ENCODE measurements at places on chromosomes 7 and 10.

DNA sequence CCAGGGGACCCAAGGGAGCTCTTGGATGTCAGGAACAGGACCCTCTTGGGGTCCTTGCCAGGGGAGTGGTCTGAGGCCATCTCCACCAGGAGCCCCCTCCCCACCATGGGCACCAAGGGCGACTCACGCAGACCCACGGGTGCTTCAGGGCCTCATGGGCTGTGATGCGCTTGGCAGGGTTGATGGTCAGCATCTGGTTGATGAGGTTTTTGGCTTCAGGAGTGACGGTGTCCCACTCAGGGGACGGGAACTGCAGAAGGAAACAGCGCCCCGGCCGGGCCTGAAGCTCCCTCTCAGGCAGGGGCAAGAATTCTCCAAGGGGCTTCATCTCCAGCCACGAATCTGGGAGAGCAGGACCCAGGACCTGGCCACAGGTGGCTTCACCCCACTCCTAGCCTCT is 41.3 kb downstream of the YKT6 start:
- DNase-seq = no peak

- no peak for DNase-seq
Measured at GRCh38 chr10:84540022-84540616, 211.7 kb downstream of the CCSER2 start.

DNA sequence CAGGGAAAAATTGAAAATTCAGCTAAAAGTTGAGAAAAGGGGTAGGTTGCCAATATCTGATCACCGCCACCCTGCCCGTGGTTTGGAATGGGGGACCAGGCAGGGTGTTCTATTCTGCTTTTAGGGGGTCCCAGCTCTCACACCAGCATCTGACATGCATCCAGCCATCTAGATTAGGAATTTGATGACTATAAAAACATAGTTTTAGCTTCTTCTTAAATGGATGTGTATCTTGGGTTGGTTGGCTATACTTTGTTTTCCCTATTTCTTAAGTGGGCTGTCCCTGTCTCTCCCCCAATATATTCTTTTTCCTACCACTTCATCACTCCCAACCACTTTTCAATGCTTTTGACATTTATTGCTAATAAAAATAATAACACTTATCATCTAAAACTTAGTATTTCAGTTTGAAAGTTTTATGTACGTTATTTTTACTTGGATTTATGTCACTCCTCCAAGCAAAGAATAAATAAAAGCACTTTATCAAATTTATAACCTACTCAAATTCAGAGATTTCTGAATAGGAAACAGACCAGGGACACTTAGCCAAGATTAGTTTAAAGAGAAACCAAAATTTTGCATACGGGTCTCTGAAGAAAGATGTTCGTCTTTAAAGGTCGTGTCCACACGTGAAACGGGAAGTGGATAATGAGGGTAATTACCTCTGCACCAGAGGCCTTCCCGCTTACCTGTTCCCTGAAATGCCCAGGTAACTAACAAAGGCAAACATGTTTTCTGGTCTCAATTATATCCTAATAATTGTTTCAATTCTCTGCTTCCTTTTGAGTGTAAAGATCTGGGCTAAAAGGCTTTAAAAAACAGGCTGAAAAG is 233.2 kb upstream of the AUTS2 start:
- no peak for DNase-seq

DNA sequence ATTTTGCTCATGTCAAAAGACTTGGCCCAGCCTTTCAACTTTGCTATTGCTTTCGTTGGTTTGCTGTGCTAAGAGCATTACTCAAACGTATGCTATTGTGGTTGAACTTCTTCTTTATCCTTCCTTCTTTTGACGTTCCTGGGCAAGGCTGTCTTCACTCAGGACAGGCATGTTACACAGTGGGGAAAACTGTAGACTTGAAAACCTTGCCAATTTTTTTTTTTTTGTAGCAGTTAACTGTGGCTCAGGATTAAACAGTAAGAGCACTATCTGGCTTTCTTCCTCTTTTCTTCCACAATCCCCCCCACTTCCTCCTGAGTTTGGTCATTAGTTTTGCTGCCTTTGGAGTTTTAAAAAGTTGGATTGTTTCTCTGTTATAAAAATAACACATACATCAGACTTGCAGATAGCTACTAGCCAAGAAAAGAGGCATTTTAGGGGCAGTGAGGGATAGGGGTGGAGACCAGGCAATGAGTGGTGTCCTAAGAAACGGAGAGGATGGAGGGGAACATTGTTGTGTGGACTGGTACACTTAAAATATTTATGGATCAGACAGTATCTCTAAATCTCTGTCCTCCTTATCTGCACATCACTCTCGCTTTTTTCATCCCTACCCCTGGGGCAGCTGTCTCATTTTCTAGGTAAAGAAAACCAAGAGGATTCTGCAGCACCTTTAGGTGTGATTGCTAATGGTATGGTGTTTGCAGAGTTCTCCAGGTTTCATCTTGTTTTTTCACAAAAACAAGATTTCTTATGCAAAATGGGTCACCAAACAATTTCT is 181.7 kb downstream of the LRMDA start:
- DNase-seq = no peak

GRCh38 chr7:17120756-17121155 is 177.7 kb upstream of the AHR start:
- no peak for DNase-seq

- DNase-seq = no peak
Measured at GRCh38 chr10:5816170-5816569, 2.9 kb upstream of the GDI2 start.

DNA sequence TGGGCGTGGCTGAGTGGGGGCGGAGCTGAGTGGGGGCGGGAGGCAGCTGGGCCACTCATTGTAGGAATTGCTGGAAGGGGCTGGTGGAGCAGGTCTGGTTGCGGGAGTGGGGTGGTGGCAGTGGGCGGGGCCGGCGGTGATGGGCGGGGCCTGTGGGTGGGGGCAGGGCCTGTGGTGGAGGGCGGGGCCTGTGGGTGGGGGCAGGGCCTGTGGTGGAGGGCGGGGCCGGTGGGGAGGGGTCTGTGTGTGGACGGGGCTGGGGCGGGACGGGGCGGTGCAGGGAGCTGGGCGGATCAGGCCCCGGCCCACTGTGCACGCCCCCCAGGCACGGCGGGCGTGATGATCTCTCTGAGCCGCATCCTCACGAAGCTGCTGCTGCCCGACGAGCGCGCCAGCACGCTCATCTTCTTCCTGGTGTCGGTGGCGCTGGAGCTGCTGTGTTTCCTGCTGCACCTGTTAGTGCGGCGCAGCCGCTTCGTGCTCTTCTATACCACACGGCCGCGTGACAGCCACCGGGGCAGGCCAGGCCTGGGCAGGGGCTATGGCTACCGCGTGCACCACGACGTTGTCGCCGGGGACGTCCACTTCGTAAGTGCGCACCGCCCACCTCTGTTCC is 14.0 kb downstream of the SLC29A4 start:
- no peak for DNase-seq

- DNase-seq = no peak
Measured at GRCh38 chr10:131444862-131445461, 133.4 kb upstream of the TCERG1L start.

DNA sequence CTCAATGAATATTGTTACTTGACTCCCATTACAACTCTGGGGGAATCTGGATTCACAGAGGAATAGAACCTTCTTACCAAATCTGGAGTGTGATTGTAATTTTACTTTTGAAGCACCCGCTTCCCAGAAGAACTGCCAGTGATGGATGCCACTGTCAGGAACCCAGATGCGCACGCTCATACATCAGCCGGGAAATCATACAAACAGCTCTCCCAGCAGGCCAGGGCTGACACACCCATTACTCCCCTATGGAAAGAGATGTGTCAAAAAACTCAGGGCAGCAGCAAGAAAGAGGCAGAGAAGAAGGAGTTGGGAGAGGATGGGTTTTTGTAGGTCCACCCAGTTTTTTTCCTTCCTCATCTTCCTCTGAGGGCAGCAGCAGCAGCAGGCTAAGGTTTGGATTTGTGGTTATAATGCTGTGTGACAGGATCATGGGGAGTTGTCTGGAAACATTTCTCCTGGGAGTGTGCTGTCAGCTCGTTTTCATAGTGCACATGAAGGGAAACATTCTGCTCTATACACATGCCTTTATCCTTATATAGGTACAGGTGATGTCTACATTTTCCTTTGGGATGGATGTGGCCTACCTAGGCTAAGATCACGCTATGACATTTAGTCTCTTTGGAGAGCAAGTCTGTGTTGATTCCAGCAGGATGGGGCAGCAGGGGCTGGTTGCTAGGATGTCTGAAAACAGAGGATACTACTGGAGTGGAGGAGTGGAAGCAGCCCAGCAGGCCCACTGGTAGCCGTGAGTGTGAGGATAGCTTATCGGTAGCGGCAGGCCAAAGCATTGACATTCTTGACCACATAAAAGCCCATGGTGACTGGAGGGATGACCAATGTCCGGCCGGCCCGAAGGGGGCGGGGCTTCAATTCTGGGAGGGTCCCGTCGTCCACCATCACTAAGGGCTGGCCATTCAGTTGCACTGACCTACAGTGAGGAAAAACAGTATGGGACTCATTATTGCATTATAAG is 12.4 kb upstream of the HPS1 start:
- DNase-seq = no peak

- DNase-seq = no peak
Measured at GRCh38 chr10:95850791-95851190, 57.0 kb upstream of the CC2D2B start.

- no peak for DNase-seq
Measured at GRCh38 chr10:116469437-116469836, 41.8 kb downstream of the PNLIPRP3 start.

DNA sequence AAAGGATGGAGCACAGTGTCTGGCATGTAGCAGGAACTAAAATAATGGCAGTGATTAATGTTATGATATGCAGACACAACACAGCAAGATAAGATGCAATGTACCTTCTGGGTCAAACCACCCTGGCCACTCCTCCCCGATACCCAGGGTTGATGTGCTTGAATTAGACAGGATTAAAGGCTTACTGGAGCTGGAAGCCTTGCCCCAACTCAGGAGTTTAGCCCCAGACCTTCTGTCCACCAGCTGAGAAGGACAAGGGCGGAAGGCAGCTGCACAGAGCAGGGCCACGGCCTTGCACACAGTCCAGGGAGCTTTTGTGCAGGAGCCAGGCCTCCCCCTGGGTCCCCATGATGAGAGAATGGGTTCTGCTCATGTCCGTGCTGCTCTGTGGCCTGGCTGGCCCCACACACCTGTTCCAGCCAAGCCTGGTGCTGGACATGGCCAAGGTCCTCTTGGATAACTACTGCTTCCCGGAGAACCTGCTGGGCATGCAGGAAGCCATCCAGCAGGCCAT is at the start of gene RBP3:
Gene RBP3 (plus strand): TSS at position 226 of the 514 bp plus-strand sequence. CDS start 122 bp downstream, at position 348.
- DNase-seq = no peak

DNA sequence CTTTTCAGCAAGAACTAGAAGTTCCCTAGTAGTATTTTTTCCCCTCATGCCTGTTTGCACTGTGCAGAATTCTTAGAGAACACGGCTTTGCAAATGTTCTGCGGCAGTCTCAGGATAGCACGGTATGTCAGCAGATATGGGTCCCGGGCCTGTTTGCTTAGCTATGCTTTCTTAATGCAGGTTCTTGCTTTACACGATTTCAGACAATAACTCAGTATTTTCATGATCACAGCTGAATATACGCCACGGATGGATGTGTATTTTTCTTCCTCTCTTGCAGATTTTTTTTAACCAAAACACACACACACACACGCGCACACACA is 137.3 kb downstream of the HECW1 start:
- DNase-seq = no peak

DNA sequence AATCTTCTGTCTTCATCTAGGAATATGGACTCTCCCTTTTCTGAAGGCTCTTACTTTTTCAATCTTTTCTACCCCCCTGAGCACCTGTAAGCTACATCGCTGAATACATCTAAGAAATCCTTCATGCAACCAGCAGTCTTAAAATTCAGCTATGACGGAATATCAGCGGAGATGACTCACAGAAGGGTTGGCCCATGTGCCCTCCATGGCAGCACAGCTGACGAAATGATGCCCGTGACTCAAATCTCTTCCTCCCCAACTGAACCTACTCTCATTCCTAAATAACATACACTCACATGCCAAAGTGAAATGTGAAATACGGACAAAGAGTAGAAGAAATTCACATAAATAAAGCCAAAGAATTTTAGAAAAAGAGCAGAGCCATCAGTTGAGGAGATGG is 30.3 kb upstream of the NCAPG2 start:
- DNase-seq = no peak

DNA sequence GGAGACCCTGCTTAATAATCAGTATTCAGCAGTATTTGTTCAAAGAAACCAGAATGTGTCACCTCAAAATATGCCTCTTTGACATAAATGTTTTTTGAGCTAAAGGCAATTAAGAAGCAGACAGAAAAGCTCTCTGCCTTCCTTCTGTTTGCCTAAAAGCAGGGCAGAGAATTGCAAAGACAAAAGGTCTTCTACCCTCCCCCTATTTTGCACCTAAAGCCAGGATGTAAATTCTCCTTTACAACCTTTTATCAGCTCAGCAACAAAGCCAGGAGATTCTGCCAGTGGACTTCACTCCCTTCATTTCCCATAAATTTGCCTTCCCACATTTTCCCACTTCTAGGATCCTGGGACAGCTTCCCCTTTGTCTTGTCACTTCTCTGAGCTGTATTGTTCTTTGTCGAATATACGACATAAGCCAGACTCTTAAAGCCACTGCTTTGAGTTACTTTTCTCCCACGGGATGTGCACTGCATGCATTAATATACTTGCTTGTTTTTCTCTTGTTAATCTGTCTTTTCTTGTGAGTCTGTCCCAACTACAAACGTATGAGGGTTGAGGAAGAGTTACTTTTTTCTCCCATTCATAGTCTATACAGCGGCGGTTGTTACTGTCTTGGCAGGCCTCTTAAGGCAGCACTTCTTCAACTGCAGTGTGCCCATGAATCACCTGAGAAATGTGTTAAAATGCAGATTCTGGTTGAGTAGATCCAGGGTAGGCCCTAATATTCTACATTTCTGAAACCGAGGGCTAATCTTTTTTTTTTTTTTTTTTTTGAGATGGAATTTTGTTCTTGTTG is 48.2 kb downstream of the ST8SIA6 start:
- DNase-seq = no peak

- no peak for DNase-seq
Measured at GRCh38 chr10:110747609-110748464, 103.7 kb downstream of the RBM20 start.

DNA sequence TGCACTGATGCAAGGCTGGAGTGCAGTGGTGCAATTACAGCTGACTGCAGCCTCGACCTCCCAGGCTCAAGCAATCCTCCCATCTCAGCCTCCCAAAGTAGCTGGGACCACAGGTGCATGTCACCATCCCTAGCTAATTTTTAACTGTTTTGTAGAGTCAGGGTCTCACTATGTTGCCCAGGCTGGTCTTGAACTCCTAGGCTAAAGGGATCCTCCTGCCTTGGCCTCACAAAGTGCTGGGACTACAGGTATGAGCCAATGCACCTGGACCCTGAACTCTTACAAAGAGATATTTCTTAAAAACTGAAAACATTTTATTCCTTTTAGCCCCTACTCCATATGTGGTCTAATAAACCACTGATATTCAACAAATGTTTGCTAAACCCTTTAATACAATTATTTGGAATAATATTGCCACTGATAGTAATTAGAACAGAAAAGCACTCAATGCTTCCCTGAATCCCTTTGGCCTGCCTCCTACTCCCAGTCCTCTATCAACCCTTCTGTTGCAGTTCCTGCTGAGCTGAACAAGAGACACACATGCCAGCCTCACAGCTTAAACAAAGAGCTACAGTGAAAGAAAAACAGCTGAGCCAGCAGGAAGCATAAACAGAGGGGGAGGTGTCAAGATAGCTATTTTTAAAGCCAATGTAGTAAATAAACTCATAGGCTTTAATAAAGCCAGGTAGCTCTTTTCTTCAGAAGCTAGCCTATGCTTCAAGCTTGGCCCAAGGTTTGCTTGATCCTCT is 7.0 kb upstream of the GNAI1 start:
- peak; percentile 80 for DNase-seq

Data from iPS DF 19.7 (cell line).